ENCODE measurements at places on chromosomes 7 and 10. TPM values are rescaled to one million over a fixed set of nuclear protein-coding genes. Genes with fewer than 3 reads are reported as not detected.

DNA sequence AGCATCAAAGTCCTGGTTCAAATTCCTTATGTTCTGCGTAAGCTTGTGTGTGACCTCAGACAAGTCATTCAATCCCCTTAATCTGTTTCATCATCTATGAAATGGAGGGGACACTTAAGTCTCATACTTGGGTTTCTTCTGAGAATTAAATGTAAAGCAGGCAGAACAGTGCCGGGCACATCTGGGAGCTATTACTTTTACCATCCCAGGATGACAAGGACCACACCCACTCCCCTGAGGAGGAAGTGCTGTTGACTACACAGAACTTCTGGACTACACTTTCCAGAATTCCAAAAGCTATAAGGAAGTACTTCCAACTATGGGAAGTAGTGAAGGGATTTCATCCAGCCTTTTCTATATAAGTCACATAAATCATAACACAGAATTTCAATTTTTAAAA, 294.9 kb downstream of the IPMK start:
- no peak for DNase-seq

DNA sequence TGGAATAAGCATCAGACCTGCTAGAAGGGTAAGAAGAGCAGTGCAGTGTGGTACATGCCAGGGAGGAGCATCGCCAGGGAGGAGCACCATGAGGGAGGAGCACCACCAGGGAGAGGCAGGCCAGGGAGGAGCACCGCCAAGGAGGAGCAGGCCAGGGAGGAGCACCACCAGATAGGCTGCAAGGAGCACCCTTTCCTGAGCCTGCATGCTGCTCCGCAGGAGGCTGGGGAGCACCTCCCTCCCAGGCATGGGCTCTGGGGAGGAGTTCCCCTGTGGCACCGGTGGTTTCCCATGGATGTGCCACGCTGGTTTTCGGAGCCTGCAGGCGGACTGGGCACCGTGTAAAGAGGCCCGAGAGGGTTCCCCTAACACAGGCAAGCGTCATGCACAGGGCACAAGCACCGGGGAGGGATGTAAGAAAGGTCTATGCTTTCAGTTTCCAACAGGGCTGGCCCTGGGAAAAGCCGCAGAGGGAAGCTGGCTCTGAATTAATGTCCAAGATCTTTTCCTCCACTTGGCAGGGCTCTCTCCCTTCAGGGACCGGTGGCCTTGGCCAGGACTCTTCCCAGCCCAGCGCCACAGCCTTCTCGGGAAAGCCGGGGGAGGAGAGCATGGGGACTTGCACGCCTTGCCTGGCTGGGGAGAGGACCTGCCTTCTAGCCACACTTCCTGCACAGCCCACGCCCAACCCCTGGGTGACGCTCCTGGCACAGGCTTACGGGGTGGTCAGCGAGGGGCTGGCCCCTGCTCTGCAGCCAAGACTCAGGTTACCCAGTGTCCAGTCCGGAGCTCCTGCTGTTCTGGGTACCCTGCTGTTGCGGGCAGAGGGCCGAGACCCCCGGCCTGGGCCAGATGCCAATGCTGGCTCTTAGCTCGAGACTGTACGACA, 11.5 kb upstream of the GPER1 start:
- DNase-seq, result peak; percentile 93

DNA sequence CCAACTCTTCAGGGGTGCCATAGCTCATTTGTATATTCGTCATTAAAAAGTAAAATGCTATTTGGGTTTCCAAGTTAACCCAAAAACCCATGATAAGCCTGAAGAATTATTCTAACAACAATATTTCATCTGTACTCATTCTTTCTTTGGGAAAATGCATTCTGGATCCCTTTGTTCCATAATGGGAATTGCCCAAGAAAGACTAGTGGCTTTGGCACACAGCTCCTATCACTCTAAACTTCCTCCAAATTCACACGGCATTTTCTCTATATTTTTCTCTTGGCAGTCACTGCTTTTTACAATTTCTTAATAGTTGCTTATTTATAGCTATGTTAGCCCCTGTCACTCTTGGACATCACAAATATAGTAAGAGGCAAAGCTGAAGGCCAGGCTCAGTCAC, 29.1 kb downstream of the CHCHD3 start:
- DNase-seq, result no peak

GRCh38 chr7:64838691-64839090, 44.5 kb downstream of the ZNF138 start:
- DNase-seq, result no peak

DNA sequence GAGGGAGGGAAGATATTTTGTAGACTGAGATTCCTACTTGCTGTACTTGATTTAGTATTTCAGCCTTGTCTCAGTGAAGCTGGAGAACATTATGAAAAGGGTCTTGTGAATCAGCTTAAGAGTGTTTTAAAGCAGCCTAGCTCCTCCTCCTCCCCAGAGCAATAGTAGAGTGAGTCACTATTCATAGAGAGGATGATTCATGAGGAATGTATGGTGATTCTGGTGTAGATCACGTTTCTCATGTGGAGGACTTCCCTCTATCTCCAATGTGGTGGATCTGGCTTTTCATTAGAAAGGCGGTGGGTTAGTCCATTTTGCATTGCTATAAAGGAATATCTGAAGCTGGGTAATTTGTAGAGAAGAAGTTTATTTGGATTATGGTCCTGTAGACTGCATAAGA, 340.1 kb upstream of the CHRM2 start:
- no peak for DNase-seq

DNA sequence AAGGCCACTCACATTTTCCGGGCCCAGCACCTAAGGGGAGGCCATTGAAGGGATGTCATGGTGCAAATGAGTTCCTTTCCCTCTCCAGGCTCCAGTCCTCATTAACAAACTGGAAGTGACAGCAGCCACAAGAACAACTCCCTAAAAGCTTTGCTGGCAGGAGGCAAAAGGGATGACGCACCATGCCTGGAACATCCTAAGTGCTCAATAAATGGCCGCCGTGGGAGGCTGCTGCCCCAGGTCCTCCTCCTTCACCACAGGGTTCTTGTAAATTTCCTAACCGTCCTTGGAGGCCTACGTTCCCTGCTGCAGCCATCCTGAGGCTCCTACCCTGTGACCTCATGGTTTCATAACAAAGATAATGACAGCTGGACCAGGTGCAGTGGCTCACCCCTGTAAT, 41.3 kb upstream of the CAMK1D start:
- DNase-seq, result no peak

DNA sequence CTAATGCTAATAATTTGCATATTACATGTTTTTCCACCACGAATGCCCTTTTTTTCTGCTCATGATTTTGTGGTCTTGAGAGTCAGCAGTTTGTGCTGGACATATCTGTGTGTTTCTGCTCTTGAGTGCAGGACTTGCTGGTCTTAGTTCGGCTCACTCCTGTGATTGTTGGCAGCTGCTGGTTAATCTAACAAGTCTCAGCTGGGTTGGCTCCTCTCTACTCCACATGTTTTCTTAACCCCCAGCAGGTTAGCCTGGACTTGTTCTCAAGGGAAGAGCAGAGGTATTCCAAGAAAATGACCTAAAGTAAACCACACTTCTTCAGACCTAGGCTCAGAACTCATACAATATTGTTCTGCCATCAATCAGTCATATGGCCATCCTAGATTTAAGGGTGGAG, 1238.9 kb downstream of the XPNPEP1 start:
- no peak for DNase-seq

- DNase-seq, result no peak
Observed at GRCh38 chr10:116784651-116785050, 42.3 kb upstream of the HSPA12A start.

GRCh38 chr7:140607441-140607989, 33.1 kb downstream of the DENND2A start:
- DNase-seq, result peak; percentile 31

ADRB1 gene
- 1.3 TPM for total RNA-seq

UCMA gene
- total RNA-seq, result not detected

GIMAP5 gene
- 0.83 TPM for total RNA-seq

AGR2 gene
- total RNA-seq, result 9.3 TPM
